ENCODE measurements at places on chromosomes 5 and 9. TPM values are rescaled to one million over a fixed set of nuclear protein-coding genes. Genes with fewer than 3 reads are reported as not detected.

The PCDHB2 gene
- not detected for total RNA-seq

The KIAA1958 gene
- total RNA-seq: 18.5 TPM

- no peak overlapping the region for H3K27ac ChIP-seq
- no peaks in the 10 kb centered on the region for H3K27me3 ChIP-seq
- H3K4me1 ChIP-seq: no peaks in the 10 kb centered on the region
- no peak overlapping the region for H3K4me3 ChIP-seq
- no peaks in the 10 kb centered on the region for H3K36me3 ChIP-seq
Observed at GRCh38 chr9:27436234-27436633, 87.9 kb upstream of the IFNK start.

- no peak overlapping the region for H3K27ac ChIP-seq
- no peaks in the 10 kb centered on the region for H3K4me1 ChIP-seq
- no peaks in the 10 kb centered on the region for H3K27me3 ChIP-seq
- no peak for DNase-seq
- H3K36me3 ChIP-seq: no peaks in the 10 kb centered on the region
Observed at GRCh38 chr5:116518423-116518822, 56.2 kb downstream of the SEMA6A start.

- H3K36me3 ChIP-seq: no peaks in the 10 kb centered on the region
- H3K27me3 ChIP-seq: peaks cover 28% of the 10 kb centered on the region
- H3K27ac ChIP-seq: no peak overlapping the region
- H3K4me1 ChIP-seq: no peaks in the 10 kb centered on the region
- DNase-seq: no peak
Observed at GRCh38 chr5:38167562-38167996, 90.8 kb upstream of the EGFLAM start.

GRCh38 chr9:8980496-8981013 lies 1181.0 kb upstream of the DMAC1 start:
- no peak for DNase-seq
- no peaks in the 10 kb centered on the region for H3K36me3 ChIP-seq
- no peaks in the 10 kb centered on the region for H3K4me1 ChIP-seq
- H3K27ac ChIP-seq: no peak overlapping the region

GRCh38 chr5:149344151-149344550 lies 1.1 kb upstream of the GRPEL2 start:
- H3K27me3 ChIP-seq: no peaks in the 10 kb centered on the region
- H3K36me3 ChIP-seq: peaks cover 16% of the 10 kb centered on the region
- no peak for DNase-seq
- peaks cover 11% of the 10 kb centered on the region for H3K4me1 ChIP-seq
- peak overlapping the region; percentile 94 for H3K4me3 ChIP-seq

DNA sequence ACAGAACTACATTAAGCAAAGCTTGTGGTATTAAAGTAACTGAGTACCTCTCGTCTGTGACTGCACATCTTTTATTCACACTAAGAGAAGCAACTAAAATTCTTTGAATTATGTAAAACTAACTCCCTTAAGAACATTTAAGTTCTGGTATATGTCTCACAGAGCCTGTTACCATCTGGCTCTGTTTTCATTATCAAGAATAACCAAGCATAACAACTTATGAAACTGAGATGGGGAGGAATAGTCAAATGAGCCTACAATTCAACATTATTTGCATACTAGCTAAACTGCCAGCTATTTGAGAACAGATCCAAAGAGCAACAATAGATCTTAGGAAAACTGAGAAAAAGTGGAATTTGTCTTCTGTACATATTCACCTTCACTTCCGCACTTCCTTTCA lies 25.3 kb upstream of the ISOC1 start:
- H3K4me1 ChIP-seq: no peaks in the 10 kb centered on the region
- no peak for DNase-seq
- no peaks in the 10 kb centered on the region for H3K27me3 ChIP-seq
- H3K4me3 ChIP-seq: no peak overlapping the region
- H3K36me3 ChIP-seq: no peaks in the 10 kb centered on the region
- H3K27ac ChIP-seq: no peak overlapping the region

GRCh38 chr5:65296067-65296466 lies 185.7 kb downstream of the ADAMTS6 start:
- H3K36me3 ChIP-seq: no peaks in the 10 kb centered on the region
- H3K27ac ChIP-seq: no peak overlapping the region
- DNase-seq: no peak
- no peaks in the 10 kb centered on the region for H3K4me1 ChIP-seq
- H3K4me3 ChIP-seq: no peak overlapping the region
